ENCODE measurements at places on chromosomes 16 and 17.

DNA sequence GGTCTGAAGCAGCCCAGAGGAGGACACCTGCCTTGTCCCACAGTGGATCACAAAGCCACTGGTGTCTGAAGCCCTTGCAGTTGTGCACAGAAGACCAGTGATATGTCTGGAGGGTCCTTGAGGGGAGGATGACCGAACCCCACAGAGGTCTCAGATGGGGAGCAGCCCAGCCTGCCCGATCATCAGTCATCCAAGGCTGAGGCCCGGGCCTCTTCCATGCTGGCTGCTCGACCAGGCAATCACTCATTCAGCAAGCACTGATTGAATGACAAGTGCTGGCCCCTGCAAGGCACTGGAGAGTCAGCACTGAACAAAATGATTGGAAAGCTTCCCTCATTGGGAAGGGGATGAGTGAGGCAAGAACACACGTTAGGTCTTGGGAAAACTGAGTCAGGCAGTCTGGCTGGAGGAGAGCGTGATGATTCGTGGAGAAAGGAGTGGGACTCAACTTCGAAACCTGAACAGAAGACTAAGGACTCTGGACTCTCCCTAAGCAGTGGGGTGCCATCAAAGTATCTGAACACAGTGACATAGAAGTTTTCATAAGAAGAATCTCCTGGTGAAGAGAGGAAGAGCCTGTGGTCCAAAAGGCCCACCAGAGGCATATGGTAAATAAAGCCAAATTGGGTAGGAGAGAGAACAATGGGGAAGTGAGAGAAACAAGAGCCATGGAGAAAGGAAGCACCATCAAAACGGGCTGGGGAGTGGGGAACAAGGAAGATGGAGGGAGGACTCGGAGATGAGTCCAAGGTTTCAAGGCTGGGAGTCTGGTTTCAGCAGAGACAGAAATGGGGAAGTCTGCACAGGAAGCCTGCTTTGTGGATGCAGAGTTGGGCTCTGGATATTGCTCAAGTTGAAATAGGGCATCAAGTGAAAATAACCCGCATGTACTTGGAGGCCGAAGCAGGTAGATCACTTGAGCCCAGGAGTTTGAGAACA lies 10.2 kb downstream of the PIK3R5 start:
- no peak for DNase-seq

- DNase-seq = no peak
Measured at GRCh38 chr16:67183-67791, 5.1 kb downstream of the RHBDF1 start.

- DNase-seq = no peak
Measured at GRCh38 chr17:69608808-69609472, 194.4 kb downstream of the MAP2K6 start.

GRCh38 chr16:12291989-12292759 lies 315.6 kb downstream of the SNX29 start:
- DNase-seq = no peak

DNA sequence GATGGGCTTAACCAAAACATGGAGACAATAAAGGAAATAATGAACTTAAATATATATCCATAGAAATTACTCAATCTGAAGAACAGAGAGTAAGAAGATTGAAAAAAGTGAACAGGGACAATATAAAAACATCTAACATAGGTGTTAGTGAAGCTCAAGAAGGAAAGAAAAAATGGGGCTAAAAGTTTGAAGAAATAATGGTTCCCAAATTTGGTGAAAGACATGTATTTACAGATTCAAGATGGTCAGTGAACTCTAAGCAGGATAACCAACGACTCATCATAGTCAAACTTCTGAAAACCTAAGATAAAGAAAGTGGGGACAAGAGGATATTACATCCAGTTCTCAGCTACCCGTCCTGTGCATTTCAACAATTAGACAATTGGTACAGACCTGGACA lies 22.6 kb downstream of the SDK2 start:
- DNase-seq = no peak

GRCh38 chr17:62713086-62713881 lies 85.8 kb downstream of the MRC2 start:
- no peak for DNase-seq

DNA sequence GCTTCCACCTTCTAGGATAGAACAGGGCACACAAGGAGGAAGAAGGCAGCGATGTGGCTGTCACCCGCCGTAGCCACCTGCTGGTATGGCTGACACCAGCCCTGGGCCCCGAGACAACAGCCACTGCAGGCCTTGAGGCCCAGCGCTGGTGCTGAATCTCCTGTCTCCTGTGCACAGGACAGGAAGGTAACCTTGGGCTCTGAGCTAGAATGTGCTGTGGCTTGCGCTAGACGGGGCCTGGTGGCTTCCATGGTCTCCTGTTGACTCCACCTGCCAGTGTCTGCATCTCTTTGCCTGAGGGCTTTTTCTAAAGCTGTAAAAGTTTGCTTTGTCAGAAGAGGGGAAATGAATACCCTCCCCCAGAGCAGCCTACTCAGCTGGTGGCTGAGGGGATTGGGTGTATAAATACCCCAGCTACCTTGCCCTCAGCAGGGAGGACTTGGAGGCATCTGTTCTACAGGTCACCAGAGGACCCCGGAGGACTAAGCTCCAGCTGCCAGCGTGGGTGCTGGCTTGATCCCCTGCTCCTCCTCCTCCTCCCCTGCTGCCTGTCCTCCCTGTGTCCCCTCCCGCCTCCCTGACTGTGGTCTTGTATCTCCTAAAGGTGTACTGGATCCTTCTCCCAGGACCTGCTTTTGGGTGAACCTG lies 76.1 kb upstream of the SDK2 start:
- no peak for DNase-seq

DNA sequence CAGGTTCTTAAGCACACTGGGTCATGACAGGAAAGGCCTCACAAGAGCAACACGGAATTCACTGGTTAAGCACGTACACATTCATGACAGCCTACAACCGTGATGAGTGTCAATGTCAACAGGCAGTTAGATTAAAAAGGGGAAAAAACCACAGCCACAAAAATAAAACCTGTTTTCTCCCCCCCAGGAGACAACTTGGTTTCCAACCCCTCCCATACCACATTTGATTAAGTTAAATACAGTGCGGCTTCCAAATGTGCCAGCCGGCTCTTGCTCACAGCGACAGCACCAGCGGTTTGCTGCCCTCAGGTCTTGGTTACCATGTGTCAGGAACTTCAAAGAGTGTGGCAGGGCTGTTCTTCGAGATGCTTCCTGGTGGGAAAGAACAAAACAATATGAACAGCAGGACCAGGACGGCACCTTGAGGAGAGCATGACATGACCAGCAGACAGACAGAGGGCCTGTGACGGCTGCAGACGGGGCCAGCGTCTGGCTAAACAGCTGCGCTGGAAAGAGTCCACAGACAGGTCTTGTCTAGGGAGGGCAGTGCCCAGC lies 193.6 kb downstream of the PARN start:
- DNase-seq = no peak

DNA sequence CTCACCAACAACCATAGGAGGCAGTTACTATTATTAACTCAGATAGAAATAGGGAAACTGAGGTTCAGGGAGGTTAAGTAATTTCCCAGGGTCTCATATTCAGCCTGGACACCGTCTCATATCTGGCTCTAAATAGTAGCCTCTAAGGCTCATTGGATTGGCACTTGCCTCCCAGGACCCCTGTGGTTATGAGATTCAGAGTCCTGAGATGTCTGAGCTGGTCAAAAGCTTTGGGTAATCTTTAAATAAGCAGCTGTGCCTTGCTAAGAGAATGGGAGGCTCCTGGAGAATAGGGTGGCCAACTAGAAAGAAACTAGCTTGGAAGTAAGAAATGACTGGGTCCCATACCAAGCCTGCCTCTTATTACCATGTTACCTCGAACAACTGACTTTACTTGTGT lies 50.3 kb upstream of the CRHR1 start:
- DNase-seq = no peak

GRCh38 chr16:75287708-75288107 lies 36.3 kb upstream of the BCAR1 start:
- DNase-seq = no peak

GRCh38 chr17:7811251-7811650 lies 22.8 kb upstream of the KDM6B start:
- no peak for DNase-seq

GRCh38 chr16:4799171-4799855 lies 3.1 kb downstream of the ROGDI start:
- no peak for DNase-seq

GRCh38 chr17:77458202-77459017 lies 317.6 kb downstream of the SEC14L1 start:
- peak; percentile 59 for DNase-seq

- peak; percentile 87 for DNase-seq
Measured at GRCh38 chr17:17356149-17356930, 53.2 kb downstream of the NT5M start.

DNA sequence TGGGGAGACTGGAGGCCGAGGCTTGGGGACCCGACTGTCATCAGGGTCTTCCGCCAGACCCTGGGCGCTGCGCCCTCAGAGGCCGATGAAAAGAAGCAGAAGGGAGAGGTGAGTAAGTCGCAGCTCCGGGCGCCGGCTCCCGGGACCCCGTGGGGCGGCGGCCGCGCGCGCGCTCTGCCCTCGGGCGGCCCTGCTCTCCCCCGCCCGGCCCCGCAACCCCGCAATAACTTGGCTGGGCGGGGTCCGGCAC lies 392 bp upstream of the ABHD15 start:
- DNase-seq = no peak

DNA sequence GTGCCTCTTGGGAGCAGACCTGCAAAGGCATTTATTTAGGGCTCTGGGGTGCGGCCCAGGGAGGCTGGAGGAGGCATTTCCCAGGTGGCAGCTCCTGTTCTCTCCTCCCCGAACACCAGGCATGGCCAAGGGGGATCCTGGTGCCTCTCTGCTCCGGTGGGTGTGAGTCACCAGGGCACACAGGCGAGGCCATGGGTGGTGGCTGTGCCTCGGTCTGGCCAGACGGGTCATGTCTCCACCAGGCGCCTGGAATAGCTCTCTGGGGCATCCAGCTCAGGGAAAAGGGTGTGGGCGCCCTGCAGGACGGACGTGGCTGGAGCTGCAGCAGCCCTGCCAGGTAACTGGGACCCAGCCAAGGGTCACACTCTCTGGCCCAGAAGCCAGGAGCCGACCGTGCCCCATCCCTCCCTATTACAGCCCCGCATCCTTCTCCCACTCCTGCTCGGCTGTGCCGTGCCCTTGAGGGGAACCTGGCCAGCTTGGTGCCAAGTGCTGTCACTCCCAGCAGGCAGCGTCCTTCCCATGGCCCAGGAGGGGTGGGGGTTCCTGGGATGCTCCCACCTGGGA lies 25.8 kb downstream of the SOX8 start:
- DNase-seq = no peak

- no peak for DNase-seq
Measured at GRCh38 chr16:28063591-28064061, at the start of gene GSG1L. Gene GSG1L (minus strand): TSS chr16:28063714. CDS start chr16:28063424, 290 bp downstream.

- no peak for DNase-seq
Measured at GRCh38 chr17:81821147-81821546, 11.9 kb downstream of the MCRIP1 start.

- peak; percentile 77 for DNase-seq
Measured at GRCh38 chr16:4663777-4664465, 29.4 kb upstream of the NUDT16L1 start.

- DNase-seq = no peak
Measured at GRCh38 chr16:68236826-68237242, 907 bp upstream of the ESRP2 start.

- peak; percentile 60 for DNase-seq
Measured at GRCh38 chr16:24670623-24671454, 58.6 kb upstream of the TNRC6A start.

GRCh38 chr16:3654249-3654991 lies at the start of gene DNASE1:
Gene DNASE1 (plus strand): TSS chr16:3654691. CDS start chr16:3655374, 683 bp downstream.
- peak; percentile 75 for DNase-seq

GRCh38 chr17:19470530-19471261 lies 59.7 kb downstream of the RNF112 start:
- DNase-seq = peak; percentile 77

DNA sequence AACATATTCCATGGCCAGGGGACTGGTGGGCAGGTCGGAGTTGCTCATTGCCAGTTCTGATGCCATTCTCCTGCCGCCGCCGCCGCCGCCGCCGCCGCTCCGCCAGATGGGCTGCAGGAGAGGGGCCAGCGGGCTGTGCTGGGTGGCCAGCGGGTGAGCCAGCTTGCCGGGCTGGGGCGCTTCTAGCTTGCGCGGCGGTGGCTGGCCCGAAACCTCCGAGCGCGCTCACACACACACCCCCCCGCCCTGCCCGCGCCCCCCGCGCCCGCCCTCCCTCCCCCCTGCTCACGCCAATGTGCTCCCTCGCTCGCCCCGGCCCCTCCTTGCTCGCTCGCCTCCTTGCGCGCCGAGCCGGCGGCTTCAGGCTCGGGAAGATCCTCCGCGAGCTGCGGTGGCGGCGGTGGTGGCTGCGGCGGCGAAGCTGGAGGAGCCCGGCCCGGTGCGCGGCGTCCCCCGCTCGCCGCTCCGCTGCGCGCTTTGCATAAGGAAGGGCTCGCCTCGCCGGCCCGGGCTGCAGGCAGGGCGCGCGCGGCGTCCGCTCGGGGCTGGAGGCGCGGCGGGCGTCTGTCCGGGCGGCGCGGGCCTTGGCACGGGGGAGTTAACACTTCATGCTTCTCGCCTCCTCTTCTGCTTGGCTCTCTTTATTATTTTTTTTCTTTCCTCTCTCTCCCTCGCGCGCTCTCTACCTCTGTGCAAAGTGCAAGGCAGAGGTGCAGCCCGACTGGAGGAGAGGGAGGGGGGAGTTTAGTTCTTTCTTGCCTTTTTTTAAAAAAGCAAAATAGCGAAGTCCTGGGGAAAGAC lies 500 bp downstream of the MAF start:
- DNase-seq = peak; percentile 77

Measured in sciatic nerve (tissue), 2 donors.